ENCODE measurements at places on chromosomes 1 and 21.

DNA sequence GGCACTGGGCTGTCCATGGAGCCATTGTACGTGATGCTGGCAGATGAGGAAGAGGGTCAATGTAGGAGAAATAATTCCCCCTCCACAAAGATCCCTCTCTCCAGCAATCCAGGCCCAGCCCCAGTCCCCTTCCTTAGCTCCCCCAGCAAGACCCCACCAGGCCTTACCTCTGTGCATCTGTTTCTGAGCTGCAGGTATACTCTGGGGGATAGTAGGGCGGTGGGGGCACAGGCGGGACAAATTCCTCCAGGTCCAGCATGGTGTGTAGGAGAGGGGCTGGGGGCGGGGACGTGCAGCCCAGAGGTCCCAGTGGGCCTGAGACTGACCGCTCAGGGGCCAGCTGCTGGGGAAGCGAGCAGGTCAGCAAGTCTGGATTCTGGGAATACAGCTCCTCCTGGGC lies 3.7 kb downstream of the ENTREP3 start:
- DNase-seq = no peak

DNA sequence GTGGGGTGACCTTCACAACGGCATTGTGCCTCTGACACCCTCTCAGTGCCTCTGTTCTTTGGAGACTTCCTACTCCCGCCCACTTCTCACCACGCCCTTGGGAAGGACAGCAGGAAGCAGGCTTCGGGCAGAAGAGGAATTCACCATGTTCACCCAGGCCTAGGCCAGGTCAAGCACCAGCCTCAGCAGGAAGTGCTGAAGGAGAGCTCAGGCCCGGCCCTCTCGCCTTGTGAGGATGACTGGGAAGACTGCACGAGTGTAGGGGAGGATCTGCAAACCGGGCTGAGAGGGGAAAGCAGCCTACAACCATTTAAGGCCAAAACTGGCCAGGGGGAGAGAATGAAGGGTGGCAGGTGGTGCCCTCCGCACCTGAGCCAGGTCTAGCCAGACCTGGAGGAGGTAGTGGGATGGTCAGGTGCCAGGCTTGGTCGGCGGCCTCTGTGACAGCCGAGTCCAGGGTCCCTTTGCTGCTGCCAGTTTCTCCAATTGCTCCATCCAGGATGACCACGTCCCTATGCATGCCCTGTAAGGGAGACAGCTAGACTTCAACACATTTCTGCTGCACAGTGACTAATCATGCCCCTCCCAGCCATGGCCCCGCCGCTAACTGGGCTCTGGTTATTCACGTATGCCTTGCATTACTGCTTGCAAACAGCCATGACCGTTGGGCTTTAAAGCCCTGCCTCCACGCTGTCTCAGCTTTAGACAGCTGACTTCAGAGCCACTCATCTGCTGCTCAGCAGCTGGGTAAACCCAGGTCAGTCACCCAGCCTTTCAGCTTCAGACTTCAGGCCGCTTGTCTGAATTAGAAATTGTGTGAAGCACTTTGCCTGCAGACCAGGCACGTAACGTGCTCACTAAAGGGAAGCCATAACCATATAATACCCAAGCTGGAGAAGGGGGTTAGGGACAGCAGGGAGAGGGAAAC lies 8.9 kb downstream of the MRTO4 start:
- no peak for DNase-seq

DNA sequence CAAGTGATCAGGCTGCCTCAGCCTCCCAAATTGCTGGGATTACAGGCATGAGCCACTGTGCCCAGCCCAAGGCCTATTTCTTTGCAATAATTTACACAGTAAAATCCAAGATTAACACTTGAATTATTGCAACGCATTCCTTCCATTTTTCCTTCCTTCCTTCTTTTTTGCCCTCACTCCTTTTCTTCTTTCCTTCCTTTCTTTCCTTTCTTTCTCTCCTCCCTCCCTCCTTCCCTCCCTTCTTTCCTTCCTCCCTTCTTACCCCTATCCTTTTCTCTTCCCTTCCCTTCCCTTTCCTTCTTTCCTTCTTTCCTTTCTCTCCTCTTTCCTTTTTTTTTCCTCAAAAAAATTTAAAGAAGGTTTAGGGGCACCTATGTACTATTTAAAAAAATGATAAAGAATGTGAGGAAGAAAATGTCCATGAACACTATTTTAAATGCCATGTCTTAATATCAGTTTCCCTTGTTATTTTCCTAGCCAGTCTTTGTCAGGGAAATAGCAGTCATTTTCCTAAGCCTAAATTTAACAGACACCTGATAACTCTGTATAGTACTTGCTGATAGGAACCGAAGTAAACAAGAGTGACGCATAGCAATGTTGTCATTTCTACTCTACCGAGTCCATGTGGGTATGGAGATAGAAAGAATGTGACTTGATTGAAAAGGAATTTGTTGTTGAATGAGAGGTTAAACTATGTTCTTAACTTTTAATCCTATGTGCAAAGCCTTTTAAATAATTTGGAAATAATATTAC lies 79.8 kb upstream of the HMCN1 start:
- DNase-seq = no peak

DNA sequence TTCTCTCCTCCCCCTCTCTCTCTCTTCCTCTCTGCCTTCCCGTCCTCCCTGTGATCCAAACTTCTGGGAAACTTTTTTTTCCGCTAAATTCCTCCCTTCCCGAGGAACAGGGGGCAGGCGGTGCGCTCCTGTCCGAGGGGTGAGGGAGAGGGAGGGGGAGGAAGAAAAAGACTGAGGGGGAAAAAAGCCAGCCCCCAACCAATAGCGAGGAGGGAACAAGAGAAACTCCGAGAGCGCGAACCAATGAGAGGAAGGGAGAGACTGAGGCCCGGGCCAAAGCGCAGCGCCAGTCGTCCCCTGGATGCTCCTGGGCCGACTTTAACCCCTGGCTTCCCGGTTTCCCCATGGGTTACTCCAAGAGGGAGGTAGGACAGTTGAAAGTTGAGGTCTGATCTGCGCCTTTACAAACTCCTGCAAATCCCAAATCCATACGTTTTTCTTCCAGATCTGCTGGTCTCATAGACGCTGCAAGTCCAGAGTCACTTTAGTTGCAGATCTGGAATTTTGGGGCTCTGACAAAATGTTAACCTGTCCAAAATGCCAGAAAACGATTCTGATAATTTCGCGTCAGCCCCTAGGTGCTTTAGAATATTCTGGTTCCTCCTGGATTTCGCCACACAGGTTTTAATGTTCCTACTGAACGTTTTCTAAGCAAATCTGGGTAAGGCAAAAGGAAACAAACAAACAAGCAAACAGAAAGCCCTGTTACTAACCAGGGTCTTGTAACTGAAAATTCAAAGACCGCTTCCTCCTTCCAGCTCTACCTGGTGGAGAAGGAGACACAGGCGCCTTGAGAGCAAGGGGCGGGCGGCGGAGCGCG lies at the start of gene TBX15:
TSS of gene TBX15 (minus strand) at position 158 of the 820 bp plus-strand sequence. CDS start 548 bp downstream, outside the sequence.
- DNase-seq = no peak

GRCh38 chr1:54371942-54372275 lies 34.3 kb downstream of the SSBP3 start:
- no peak for DNase-seq

- no peak for DNase-seq
Measured at GRCh38 chr1:44554706-44555105, 119.6 kb downstream of the TMEM53 start.

Data from activated CD4-positive, CD25-positive, alpha-beta regulatory T cell (primary cell).